Naive thymus-derived CD8-positive, alpha-beta T cell (primary cell): ENCODE measurements at places on chromosomes 7 and 10. TPM values are rescaled to one million over a fixed set of nuclear protein-coding genes. Genes with fewer than 3 reads are reported as not detected.

DNA sequence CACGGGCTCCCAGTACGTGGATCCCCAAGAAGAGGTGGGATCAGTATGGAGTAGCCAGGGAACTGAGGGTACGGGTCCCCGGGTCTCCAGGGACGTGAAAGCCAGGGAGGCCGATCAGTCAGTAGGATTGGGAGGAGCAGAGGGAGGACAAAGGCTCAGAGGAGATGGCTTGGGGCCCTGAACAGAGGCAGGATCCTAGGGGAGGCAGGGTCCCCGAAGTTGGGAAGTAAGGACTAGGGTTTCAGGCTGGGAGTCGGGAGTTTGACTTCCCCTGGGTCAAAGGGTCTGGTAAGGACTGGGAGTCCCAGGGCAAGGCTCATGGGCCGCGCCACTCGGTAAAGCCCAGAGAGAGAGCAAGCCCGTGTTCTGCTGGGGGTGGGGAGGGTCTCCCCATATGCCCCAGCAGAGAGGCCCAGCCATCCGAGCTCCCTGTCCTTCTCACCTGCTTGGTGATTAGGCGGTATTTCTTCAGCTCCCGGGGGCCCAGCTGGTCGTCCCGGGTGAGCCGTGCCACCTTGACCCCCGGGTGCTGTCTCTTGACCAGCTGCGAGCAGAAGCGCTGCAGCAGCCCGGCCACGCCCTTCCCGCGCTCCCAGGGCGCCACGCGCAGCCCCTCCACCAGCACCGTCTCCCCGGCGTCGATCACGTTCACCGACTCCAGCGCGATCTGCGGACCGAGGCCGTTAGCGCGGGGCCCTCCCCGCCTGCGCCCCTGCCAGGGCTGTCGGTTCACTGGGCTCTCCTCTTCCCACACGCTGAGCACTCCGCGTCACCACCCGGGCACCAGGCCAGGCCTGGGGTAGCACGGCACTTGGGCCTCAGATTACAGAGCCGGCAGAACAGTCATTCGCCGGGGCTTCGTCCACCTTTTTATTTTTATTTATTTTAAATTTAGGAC lies 7.0 kb downstream of the NAT16 start:
- peaks cover 80% of the 10 kb centered on the region for H3K27me3 ChIP-seq
- no peak overlapping the region for H3K27ac ChIP-seq
- H3K4me1 ChIP-seq: peaks cover 61% of the 10 kb centered on the region
- peak overlapping the region; percentile 73 for H3K4me3 ChIP-seq

DNA sequence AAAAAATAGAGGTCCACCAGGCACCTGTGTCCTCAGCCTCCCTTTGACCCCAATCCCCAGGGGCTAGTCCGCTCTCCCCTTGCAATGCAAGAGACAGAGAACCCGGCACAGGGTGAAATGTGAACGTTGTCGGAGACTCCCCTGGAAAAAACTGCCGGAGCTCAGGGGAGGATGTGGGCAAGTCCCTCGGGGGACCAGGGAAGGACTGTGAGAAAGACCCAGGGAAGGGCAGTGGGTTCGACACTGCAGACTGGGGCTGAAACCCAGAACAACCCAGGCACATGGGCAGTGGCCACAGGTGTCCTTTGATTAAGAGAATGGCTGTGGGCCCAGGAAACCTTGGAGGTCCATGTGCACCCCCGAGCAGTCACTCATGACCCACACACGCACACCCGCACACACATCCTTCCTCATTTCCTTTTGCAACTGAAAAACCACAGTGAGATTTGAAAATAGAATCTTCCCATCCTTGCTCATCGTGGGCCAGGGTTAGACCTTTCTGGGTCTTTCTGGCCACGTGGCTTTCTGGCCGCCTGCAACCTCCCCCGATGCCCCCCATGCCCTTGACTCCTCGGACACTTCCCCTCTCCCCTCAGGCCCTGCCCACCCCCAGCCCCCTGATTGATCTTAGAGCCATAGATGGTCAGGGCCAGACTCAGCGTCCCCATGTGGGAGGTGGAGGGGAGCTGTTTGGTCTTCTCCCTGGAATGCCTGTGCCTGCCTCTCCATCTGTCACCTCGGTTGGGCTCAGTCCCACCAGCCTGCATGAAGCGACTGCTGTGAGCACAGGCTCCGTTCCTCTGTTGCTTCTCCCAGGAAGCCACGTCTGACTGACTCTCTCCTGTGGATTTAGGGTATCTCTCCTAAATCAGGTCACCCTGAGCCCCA lies 7.9 kb downstream of the LAT2 start:
- H3K4me1 ChIP-seq: peaks cover 38% of the 10 kb centered on the region
- H3K4me3 ChIP-seq: peak overlapping the region; percentile 58
- H3K27ac ChIP-seq: peak overlapping the region; percentile 47
- no peaks in the 10 kb centered on the region for H3K36me3 ChIP-seq

GRCh38 chr7:19368491-19368925 lies 223.3 kb upstream of the FERD3L start:
- no peak overlapping the region for H3K4me3 ChIP-seq
- no peak for DNase-seq
- H3K4me1 ChIP-seq: no peaks in the 10 kb centered on the region
- H3K36me3 ChIP-seq: no peaks in the 10 kb centered on the region
- no peaks in the 10 kb centered on the region for H3K27me3 ChIP-seq

DNA sequence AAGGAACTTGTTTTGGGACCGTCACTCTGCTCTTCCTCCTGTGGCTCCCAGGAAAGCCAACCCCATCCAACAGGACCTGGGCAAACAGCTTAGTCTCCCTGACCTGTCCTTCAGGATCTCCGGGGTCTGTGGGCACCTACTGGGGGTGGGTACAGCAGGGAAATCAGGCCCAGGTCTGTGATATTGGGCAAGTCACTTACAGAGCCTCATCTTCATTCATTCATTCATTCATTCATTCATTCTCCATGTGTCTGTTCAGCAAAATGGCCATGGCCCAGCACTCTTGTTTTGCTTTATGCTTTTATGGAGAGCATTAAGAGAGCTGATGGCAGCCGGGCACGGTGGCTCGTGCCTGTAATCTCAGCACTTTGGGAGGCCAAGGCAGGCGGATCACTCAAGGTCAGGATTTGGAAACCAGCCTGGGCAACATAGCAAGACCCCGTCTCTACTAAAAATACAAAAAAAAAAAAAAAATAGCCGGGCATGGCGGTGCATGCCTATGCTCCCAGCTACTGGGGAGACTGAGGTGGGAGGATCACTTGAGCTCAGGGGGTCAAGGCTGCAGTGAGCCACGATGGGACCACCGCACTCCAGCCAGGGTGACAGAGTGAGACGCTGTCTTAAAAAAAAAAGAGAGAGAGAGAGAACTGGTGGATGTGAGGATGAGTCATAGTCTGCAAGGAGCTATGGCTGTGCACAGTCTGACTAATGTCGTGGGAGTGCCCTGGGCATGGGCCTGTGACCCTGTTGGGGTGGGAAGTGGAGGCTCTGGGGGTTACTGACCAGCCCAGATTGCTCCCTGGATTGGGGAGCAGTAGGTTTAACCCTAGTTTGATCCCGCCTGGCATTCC lies 54.3 kb downstream of the CLIP2 start:
- no peaks in the 10 kb centered on the region for H3K27me3 ChIP-seq
- H3K27ac ChIP-seq: no peak overlapping the region
- DNase-seq: no peak
- H3K4me3 ChIP-seq: no peak overlapping the region
- no peaks in the 10 kb centered on the region for H3K36me3 ChIP-seq
- H3K4me1 ChIP-seq: no peaks in the 10 kb centered on the region

- H3K27ac ChIP-seq: no peak overlapping the region
- no peaks in the 10 kb centered on the region for H3K27me3 ChIP-seq
- H3K4me1 ChIP-seq: peaks cover 5% of the 10 kb centered on the region
- DNase-seq: no peak
- H3K4me3 ChIP-seq: no peak overlapping the region
These were observed 111.9 kb downstream of the ZMIZ1 start for GRCh38 chr10:79180414-79181221.

DNA sequence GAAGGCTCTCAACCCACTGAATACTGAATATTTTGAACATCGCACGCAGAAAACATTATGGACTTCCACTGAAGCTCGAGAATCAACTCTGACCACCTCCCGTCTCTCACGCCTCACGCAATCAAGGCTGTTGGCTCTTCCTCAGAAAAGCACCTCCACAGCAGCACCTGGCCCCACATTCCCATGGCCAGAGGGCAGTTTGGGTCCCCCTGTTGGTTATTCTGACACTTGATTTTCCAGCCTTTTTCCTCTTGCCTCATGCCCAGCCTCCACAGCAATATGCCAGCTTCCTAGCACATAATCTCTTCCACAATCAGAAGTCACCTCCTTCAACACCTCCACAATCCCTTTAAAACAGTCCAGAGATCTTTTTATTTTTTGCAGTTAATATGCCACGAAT lies 55.9 kb downstream of the SVOPL start:
- DNase-seq: no peak
- H3K36me3 ChIP-seq: no peaks in the 10 kb centered on the region
- no peaks in the 10 kb centered on the region for H3K4me1 ChIP-seq

GIMAP6 gene
- 216 TPM for total RNA-seq

- no peak overlapping the region for H3K4me3 ChIP-seq
- no peak overlapping the region for H3K27ac ChIP-seq
- no peaks in the 10 kb centered on the region for H3K4me1 ChIP-seq
- no peaks in the 10 kb centered on the region for H3K36me3 ChIP-seq
- H3K27me3 ChIP-seq: peaks cover 3% of the 10 kb centered on the region
- no peak for DNase-seq
These were observed 77.2 kb downstream of the CH25H start for GRCh38 chr10:89129911-89130310.

DNA sequence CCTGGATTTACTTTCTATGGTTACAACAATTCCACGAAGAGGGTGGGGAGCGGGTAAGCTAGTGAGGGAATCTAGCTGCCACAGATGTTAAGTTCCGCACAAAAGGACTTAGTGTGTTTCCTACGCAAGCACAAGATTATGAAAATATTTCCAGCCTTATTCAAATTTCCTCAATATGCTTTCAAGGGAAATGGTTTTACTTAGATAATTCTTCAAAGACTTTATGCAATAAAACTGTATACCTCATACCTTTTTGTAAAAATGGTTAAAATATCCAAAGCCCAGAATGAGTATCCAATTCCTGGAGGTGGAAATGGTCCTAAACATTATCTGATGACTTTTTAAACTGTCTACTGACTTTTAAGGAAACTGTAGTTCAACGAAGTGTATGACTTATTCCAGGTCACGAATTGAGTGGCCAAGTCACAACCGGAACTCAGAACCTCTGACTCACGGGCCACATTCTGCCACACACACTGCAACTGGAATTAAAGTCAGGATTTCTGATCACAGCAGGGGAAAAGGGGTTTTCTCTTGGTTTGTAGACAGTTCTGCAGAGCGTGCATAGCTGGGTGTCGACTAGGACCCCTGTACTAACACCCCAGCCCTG lies 20.2 kb upstream of the INSIG1 start:
- no peak overlapping the region for H3K27ac ChIP-seq
- no peak for DNase-seq
- peaks cover 10% of the 10 kb centered on the region for H3K27me3 ChIP-seq
- H3K4me1 ChIP-seq: no peaks in the 10 kb centered on the region

TRIM4 gene
- total RNA-seq: 70.6 TPM

GRCh38 chr10:81472927-81473470 lies 402.0 kb upstream of the NRG3 start:
- no peaks in the 10 kb centered on the region for H3K36me3 ChIP-seq
- H3K27me3 ChIP-seq: peaks cover 10% of the 10 kb centered on the region
- no peaks in the 10 kb centered on the region for H3K4me1 ChIP-seq
- no peak overlapping the region for H3K27ac ChIP-seq
- no peak overlapping the region for H3K4me3 ChIP-seq
- no peak for DNase-seq

TRIM50 gene
- total RNA-seq: 0.25 TPM

FEZF1 gene
- total RNA-seq: not detected

- no peaks in the 10 kb centered on the region for H3K4me1 ChIP-seq
- H3K36me3 ChIP-seq: no peaks in the 10 kb centered on the region
- no peak overlapping the region for H3K27ac ChIP-seq
- no peak for DNase-seq
- no peak overlapping the region for H3K4me3 ChIP-seq
- peaks cover 4% of the 10 kb centered on the region for H3K27me3 ChIP-seq
These were observed 158.0 kb downstream of the C7orf25 start for GRCh38 chr7:42753811-42754363.

GRCh38 chr10:79063661-79064492 lies 4.9 kb upstream of the ZMIZ1 start:
- peaks cover 44% of the 10 kb centered on the region for H3K4me1 ChIP-seq
- H3K27ac ChIP-seq: peak overlapping the region; percentile 40
- no peaks in the 10 kb centered on the region for H3K36me3 ChIP-seq
- DNase-seq: no peak
- H3K27me3 ChIP-seq: no peaks in the 10 kb centered on the region
- H3K4me3 ChIP-seq: no peak overlapping the region

- peaks cover 2% of the 10 kb centered on the region for H3K27me3 ChIP-seq
- no peak overlapping the region for H3K4me3 ChIP-seq
- no peak for DNase-seq
- peaks cover 5% of the 10 kb centered on the region for H3K4me1 ChIP-seq
- H3K36me3 ChIP-seq: no peaks in the 10 kb centered on the region
These were observed 147.6 kb upstream of the SHH start for GRCh38 chr7:155959894-155960293.

- H3K4me1 ChIP-seq: peaks cover 52% of the 10 kb centered on the region
- no peak overlapping the region for H3K4me3 ChIP-seq
- no peak for DNase-seq
- peaks cover 83% of the 10 kb centered on the region for H3K36me3 ChIP-seq
These were observed 71.2 kb downstream of the SHH start for GRCh38 chr7:155741082-155741481.

ZNF853 gene
- total RNA-seq: 9.4 TPM

- peaks cover 2% of the 10 kb centered on the region for H3K27me3 ChIP-seq
- DNase-seq: no peak
- H3K4me1 ChIP-seq: no peaks in the 10 kb centered on the region
These were observed 3.1 kb downstream of the CYP2W1 start for GRCh38 chr7:985915-986741.

- H3K36me3 ChIP-seq: no peaks in the 10 kb centered on the region
- no peaks in the 10 kb centered on the region for H3K4me1 ChIP-seq
- H3K4me3 ChIP-seq: no peak overlapping the region
- H3K27me3 ChIP-seq: no peaks in the 10 kb centered on the region
- no peak overlapping the region for H3K27ac ChIP-seq
- DNase-seq: no peak
These were observed 211.8 kb downstream of the FRMD4A start for GRCh38 chr10:14118953-14119352.

GRCh38 chr7:83150310-83150709 lies 12.4 kb downstream of the PCLO start:
- no peak overlapping the region for H3K4me3 ChIP-seq
- no peaks in the 10 kb centered on the region for H3K4me1 ChIP-seq
- no peak for DNase-seq
- no peak overlapping the region for H3K27ac ChIP-seq
- peaks cover 9% of the 10 kb centered on the region for H3K27me3 ChIP-seq

- H3K36me3 ChIP-seq: no peaks in the 10 kb centered on the region
- H3K27ac ChIP-seq: no peak overlapping the region
- DNase-seq: no peak
- H3K4me1 ChIP-seq: no peaks in the 10 kb centered on the region
These were observed 247.5 kb downstream of the THSD7A start for GRCh38 chr7:11584406-11585031.

ACADSB gene
- total RNA-seq: 46.3 TPM

GRCh38 chr10:42979181-42979580 lies 97.7 kb upstream of the RET start:
- no peak overlapping the region for H3K4me3 ChIP-seq
- H3K27me3 ChIP-seq: no peaks in the 10 kb centered on the region
- no peaks in the 10 kb centered on the region for H3K4me1 ChIP-seq
- H3K36me3 ChIP-seq: no peaks in the 10 kb centered on the region

OPALIN gene
- not detected for total RNA-seq
